ENCODE measurements at places on chromosomes 5 and 9.

DNA sequence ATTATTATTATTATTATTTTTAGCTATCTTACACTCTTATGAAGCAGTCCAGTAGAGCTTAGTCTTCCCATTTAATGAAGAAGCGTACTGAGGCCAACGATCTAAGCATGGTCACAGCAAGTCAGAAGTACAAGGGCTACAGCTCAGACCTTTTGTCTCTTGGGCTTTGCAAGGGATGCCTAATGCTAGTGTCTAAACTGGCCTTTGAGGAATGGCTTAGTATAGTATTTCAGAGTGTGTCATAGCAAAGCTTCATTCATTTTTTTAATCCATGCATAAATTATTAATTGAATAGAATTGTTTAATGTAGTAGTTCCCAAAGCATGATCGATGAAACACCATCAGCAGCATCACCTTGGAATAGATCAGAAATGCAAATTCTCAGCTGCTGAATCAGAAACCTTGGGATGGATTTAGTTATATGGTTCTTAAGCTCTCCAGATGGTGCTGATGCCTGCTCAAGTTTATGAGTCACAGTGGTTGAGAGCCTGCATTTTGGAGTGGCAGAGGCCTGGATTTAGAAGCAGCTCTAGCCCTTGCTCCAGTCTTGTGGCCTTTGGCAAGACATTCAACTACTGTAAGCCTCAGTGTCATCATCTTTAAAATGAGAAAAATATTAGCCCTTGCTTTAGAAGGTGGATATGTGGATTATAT is 6.1 kb downstream of the IL12B start:
- ATAC-seq: no peak

- no peak for ATAC-seq
Observed at GRCh38 chr5:135318037-135318436, 81.0 kb downstream of the MACROH2A1 start.

DNA sequence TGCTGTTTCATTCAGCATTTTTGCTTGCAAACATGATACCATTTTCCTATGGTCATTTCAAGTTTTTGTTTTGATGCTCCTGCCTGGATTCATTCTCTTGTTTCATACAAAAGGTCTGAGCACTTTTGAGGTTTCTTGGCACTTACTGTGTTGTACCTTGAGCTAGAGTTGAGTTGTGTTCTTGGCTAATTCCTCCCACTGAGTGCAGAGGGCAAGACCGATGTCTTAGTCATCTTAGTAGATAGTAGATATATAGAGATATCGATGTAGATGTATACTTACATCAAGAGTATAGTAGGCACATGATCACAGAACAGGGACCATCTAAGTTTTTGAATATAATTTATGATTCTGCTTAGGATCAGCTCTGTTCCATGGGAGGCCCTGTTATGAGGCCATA is 366.6 kb downstream of the OSTF1 start:
- ATAC-seq: no peak

GRCh38 chr5:94374336-94374735 is 244.1 kb downstream of the KIAA0825 start:
- ATAC-seq: no peak

DNA sequence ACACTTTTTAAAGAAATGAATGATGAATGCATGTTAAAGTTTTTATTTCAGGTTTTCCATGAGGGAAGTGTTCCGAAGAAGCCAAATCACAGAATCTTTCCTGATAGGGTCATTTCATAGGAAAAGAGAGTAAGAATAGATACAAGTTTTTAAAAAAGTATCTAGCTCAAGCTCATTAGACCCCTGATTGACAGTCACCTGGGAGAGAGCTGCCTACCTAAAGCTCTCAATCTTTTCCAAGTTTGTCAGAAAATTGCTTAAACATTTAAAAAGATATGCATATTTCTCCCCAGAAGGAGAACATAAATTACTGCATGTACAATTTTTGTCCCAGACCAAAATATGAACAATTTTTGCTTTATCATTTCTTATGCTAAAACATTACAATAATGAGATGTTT is 47.9 kb upstream of the CHSY3 start:
- ATAC-seq: no peak

- no peak for ATAC-seq
Observed at GRCh38 chr5:61926911-61927310, 379.1 kb upstream of the KIF2A start.

All from activated CD4-positive, CD25-positive, alpha-beta regulatory T cell treated with anti-CD3 and anti-CD28 coated beads, Interleukin-2, amount 50 U/mL, for 24 hours (primary cell).